ELF-1 (cell line): ENCODE measurements at places on chromosomes 6 and 20.
A peak's percentile ranks its signal among the peaks of the same experiment; 100 is the strongest.

DNA sequence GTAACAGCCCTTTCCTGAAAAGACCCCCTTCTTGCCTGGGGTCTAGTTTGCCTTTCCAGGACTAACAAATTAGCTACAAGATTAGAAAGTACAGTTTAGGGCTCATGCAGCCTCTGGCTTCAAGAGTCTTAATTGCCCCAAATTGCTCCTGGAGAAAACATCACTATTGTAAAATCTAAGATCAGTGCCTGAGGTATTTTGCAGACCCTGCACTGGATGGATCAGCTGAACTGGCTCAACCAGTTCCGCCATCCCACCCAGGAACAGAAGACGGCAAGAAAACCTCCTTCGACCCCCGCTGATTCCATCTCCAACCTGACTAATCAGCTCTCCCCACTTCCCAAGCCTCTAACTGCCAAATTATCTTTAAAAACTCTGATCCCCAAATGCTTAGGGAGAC, 236.5 kb upstream of the KCNG1 start:
- DNase-seq, result peak; percentile 89

GRCh38 chr20:45902199-45902701, 9.7 kb downstream of the PLTP start:
- no peak for DNase-seq

DNA sequence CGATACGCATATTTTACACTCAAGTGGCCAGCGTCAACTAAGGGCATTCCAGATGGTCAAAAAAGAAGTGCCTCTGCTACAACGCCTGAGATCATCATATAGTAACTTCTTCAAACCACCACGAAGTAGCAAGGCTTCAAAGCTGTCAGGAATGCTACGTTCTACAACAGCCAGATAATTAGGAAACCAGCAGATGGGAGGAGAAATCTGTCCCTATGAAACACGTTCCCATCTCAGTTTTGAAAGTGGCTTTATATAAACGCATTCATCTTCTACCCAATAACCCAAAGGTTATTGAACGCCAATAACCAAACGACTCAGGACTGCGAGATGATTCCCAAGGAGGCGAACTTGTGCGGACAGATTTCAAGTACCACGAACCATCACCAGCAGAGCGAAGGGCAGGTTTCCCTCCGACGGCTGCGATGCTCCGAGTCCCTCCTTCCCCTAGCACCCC, 1.2 kb downstream of the ABHD12 start:
- DNase-seq, result peak; percentile 29

DNA sequence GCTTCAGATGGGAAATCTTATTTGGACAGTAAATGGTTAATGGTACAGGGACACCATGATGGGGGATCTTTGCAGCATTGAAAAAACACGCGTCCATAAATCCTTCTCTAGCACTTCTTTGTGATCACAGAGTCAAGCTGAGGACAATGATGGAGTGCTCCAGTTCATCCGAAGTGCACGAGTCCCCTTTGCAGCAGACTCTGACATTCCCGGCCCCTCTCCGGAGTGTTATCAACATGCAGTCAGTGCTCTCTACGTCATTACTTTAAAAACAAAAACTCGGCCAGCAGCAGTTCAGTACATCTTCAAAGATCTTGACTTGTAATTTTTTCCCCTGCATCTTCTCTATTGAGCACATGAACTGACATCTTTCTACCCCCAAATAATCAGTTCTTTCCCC, 185.5 kb upstream of the AKAP12 start:
- no peak for DNase-seq
